HFF-Myc (cell line): ENCODE measurements at places on chromosomes 12 and 14.
A peak's percentile ranks its signal among the peaks of the same experiment; 100 is the strongest.

DNA sequence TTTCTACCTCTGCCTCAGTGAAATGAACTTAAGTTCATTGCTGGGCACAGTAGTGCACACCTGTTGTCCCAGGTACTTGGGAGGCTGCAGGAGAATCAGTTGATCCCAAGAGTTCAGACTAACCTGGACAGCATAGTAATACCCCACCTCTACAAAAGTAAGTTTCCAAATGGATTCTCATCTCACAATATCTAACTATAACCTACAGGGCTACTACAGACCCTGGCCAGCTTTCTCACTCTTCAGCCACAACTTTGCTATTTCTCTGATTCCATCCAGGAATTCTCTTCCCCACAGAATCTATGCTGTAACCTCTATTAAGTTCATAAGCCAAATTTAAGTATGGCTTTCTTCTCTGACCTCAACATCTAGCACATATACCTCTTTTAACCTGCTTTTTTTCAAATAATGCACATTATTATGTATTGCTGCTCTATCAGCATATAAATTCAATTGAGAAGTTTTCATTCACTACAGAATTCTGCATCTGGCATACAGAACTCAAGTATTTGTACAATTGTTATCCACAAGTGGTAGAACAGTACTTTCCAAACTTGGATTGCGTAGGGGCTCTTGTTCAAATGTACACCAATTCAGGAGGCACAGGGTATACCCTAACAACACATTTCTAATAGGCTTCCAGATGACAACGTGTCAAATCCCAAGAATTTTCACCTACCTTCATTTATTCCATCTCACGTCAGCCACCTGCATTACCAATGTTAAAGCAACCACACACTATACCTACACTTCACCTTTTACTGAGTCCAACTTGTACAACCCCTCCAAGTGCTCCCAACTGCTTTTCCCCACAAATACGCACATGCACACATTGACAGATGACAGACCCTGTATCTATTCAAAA is 3.8 kb downstream of the RPS29 start:
- no peak for DNase-seq

- no peak for DNase-seq
Observed at GRCh38 chr12:79217306-79217705, 352.7 kb downstream of the SYT1 start.

DNA sequence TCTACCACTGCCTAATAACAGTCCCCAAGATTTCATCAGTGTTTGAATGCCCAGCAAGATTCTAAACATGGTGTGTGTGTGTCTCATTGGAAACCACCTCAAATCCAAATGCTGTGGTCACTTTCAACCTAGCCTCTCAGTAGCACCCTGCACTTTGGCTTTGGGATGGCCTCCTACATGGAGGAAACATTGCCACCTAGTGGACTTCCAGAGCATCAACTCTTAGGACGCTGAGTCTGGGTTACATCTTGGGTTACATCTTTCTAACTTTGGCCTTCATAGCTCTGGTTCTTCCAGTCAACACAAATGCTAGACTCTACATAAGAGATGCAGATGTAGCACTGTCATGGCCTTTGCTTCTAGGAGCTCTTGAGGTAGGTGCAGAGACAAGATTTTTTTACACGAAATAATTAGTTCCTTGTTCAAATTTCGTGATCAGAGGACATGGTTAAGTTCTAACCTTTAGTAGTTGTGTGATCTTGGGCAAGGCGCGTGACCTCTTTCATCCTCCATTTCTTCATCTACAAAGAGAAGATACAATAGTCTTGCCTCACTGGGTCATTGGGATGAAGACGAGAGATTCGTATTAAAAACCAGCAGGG is 113.5 kb upstream of the VASH1 start:
- peak; percentile 27 for DNase-seq

DNA sequence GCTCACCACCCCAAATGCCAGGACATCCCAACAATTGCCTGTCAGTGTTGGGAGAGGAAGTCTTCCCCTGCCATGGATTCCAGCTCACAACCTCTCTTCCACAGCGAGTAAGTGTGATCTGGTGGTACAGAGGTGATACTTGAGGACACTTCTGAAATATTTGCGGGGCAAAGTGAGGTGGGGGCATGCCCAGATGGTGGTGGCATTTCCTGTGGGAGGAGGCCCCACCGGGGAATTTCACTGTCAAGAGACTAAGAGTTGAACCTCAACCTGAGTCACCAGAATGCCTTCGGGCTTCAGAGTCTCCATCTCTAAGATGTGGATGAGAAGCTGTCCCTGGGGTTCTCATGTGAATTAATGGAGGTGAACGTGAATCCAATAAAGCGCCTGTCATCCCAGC is 122.3 kb upstream of the RFLNA start:
- DNase-seq: no peak

DNA sequence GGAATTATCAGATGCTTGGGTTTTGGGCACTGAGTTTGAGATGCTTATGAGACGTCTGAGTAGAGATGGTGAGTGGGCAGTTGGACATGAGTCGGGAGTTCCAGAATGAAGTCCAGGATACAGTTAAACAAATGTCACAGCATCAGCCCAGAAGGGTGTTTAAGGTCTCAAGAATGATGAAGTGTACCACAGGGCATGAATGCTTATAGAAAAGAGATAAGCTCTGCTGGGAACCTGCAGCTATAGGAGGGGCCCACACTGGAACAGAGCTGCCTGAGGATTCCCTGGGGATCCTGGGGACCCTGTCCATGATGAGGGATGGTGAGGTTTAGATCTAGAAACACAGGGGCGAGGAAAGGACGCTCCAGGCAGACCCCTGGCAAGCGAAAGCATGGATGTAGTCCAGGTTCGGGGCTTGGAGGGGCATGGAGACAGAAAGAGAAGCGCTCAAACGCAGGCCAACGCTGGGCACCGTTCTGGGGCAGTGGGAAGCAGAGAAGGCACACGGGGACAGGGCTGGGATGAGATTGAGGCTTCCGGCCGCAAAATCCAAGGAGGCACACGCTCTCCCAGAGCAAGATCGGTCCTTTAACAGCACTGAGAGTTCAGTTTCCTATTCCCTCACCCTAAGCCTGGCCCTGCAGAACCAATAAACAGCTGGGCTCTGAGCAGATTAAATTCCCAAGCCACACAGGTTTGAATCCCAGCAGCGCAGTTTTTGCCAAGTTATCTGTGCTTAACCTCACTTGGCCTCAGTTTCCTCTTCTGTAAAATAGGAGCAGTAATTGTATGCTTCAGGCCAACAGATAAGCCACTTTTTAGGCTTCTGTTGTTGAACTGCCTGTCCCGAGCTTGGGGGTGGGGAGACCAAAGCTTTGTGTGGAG is 52.9 kb downstream of the EID3 start:
- DNase-seq: no peak

DNA sequence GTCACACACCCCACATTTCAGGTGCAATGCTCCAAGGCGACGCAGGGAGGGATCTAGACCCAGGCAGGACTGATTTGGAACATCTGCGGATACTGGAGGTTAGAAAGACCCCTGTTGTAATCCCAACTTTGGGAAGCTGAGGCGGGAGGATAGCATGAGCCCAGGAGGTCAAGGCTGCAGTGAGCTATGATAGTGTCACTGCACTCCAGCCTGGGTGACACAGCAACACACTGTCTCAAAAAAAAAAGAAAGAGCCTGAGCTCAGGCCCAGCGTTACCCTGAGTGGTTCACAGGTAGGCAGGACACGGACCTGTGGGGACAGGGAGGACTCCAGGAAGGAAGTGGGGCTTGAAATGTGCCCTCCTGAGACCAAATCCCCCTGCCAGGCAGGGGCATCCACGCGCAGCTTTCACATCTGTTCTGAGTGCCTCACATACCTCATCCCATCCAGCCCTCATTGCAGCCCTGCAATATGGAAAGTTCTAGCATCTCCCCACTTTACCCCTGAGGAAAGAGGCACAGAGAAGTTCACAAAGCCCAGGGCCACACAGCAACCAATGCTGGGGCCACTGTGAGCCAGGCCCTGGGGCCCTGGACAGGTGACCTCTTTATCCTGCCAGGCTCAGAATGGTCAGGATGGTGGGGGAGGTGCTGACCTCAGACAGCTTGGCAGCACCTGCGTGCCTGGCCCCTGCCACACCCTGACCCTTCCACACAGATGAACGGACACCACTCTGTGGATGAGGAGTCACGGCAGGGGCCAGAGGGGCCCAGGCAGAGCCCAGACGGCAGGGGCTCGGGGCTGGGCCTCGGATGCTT is 34.1 kb downstream of the CCDC85C start:
- no peak for DNase-seq

DNA sequence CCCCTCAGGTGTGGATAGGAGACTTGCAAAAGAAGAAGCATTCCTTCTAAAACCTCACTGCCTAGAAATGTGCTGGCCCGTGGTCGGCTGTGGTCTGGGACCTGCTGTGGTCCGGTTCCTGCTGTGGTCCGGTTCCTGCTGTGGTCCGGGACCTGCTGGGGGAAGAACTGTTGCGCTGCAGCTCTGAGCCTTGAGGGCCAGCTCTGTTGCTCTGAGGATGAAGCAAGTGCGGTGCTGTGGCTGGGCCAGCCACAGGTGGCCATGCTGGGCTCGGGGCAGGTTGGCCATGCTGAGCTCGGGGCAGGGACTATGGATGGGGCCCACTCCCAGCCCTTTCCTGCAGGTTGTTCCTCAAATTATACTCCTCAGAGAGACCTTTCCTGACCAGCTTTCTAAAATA is 5.2 kb downstream of the NRXN3 start:
- no peak for DNase-seq

DNA sequence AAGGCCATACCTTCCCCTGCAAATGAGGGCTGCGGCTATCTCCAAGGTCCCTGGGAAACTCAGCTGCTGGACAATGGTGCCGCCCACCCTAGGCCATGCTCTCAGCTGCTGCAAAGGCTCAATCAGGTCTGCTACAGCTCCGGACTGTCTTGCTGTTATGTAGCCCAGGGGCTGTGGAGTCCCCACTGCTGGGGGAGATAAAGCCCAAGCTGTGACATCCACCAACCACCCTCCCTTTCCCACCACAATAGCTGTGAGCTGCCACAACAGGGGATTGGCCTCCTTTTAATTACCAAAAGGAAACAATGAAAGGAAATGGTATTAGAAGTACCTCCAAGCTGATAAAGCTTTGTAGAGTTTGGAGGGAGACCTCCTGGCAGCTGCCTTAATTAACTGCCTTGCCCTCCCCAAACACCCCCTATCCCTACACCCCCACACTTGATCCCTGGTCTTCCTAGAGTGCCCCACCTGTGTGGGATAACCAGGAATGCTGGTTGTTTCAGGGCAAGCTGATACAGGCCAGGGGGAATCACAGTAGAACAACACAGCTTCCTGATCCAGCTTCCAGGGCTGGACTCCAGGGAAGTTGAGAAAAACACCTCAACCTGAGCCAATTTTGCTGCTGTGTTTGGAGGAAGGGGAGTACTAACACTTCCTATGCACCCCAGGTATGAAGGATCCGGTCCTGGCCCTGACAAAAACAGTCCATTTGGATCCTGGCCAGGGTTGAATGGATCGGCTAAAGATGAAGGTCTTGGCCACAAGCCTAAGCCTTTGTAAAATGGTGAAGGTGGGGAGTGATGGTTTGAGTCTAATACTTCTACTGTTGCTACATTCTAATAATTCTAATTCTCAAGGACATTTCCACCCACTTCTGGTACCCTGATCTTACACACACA is at the start of gene VWF:
VWF (minus strand) TSS at position 260 of the 899 bp plus-strand sequence. CDS start 1,474 bp downstream, outside the sequence.
- no peak for DNase-seq

DNA sequence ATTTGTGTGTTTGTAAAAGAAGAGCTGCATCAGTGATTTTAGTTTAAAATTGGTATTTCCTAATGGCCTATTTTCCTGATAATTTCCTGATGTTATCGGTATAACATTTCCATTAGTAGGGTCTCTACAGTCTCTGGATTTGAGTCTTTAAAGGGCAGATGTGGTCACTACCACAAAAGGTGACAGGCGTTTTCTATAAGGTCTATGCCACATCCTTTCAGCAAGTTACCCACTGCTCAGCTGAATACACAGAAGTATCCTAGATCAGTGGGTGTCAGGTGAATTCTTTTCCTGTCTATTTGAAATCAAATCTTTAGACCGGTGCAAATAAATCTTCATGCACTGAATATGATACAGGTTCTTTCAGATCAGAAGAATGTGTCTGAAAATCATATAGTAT is 90.2 kb downstream of the LIN7A start:
- DNase-seq: no peak

DNA sequence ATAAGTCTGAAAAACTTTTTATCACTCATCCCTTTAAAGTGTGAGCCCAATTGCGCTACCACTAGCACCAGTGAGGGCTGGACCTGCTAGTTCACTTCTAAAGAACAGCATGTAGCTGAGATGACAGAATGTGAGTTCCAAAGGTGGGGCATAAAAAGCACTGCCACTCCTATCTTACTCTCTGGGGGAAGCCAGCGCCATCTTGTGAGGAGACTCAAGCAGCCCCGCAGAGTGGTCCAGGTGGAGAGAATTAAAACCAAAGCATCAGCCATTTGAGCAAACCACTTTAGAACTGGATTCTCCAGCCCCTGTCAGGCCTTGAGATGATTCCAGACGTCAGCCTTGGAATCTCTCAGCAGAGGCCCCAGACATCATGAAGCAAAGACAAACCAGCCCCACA is 39.9 kb downstream of the TMEM132D start:
- no peak for DNase-seq

- no peak for DNase-seq
Observed at GRCh38 chr14:54446161-54446693, 5.1 kb upstream of the CNIH1 start.

DNA sequence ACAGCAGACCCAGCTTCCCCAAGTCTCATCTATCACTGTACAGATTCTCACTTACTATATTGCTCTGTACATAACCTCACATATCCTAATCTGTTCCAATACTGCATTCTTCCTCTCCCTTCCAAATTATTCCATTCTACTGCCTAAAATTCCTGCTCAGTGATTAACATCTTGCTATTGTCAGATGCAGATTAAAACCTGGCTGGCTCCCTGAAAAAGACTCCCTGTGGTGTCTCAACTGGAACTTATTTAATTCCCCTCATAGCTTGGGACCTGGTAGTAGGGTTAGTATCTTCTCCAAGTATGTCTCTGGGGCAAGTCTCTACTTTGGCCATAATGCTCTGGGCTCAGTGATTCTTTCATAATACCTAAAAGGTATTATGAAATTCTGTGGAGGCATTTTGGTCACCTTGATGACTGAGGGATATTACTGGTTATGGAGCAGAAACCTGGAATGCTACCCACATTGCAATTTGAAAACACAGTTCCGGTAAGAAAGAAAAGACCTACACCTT is 55.8 kb downstream of the PAWR start:
- no peak for DNase-seq
